ENCODE measurements at places on chromosomes 12 and 14. TPM values are rescaled to one million over a fixed set of nuclear protein-coding genes. Genes with fewer than 3 reads are reported as not detected.

The TDP1 gene
- 14.2 TPM for total RNA-seq

The RITA1 gene
- total RNA-seq, result 37.1 TPM

The TAS2R42 gene
- not detected for total RNA-seq

The CYP46A1 gene
- 0.02 TPM for total RNA-seq

The SYNDIG1L gene
- not detected for total RNA-seq
